ENCODE measurements at places on chromosomes 11 and 22.

GRCh38 chr11:12602421-12602820, 71.8 kb upstream of the TEAD1 start:
- no peak for DNase-seq

- DNase-seq: no peak
Observed at GRCh38 chr11:15228331-15228849, 113.7 kb downstream of the INSC start.

DNA sequence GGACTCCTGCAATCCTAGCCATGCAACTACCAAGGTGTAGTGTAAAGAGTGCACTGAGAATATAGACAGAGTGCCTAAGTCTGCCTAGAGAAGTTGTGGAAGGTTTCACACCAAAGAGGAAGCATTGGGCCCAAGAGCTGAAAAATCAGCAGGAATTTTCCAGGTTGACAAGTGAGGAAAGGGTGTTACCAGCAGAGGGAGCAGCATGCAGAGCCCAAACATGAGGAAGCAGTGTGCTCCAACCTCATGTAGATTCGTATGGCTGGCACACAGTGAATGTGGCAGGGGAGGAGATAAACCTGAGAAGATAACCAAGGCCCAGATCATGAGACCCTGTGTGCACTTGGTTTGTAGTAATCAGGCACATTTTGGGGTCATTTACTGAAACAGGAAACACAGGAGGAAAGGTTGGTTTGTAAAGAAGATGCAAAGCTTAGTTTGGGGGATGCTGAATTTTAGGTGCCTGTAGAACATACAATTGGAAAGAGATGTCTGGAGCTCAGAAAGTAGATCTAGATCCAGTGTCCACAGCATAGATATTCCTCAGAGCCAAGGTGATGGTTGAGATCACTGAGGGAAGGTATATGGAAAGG, 1.7 kb downstream of the HPX start:
- peak; percentile 20 for DNase-seq

GRCh38 chr11:64372802-64373597, 14.0 kb downstream of the RPS6KA4 start:
- DNase-seq: no peak

DNA sequence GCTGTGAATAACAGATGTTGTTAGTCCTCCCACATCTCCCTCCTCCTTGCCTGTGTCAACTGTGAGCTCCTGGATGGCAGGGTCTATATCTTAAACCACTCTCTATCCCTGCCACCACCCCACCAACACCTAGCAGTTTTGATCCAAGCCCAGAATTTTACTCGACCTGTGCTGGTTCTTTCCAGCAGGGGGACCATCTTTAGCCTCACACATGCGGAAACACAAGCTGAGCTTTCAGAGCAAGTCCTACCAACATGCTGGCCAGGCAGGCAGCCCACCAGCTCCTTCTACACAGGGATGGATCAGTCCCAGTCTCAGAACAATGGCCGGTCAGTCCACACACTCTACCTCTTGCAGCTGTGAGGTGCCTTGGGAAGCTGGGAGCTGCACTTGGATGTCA, 231.5 kb downstream of the NXPE2 start:
- no peak for DNase-seq

GRCh38 chr22:32917577-32918354, 116.3 kb downstream of the TIMP3 start:
- no peak for DNase-seq

GRCh38 chr11:86210898-86211297, 33.7 kb upstream of the EED start:
- no peak for DNase-seq

GRCh38 chr11:14969901-14970323, 2.2 kb downstream of the CALCA start:
- DNase-seq: no peak

GRCh38 chr11:69335007-69335780, 41.2 kb downstream of the MYEOV start:
- no peak for DNase-seq

GRCh38 chr11:78282821-78283220, 94.1 kb downstream of the USP35 start:
- no peak for DNase-seq

DNA sequence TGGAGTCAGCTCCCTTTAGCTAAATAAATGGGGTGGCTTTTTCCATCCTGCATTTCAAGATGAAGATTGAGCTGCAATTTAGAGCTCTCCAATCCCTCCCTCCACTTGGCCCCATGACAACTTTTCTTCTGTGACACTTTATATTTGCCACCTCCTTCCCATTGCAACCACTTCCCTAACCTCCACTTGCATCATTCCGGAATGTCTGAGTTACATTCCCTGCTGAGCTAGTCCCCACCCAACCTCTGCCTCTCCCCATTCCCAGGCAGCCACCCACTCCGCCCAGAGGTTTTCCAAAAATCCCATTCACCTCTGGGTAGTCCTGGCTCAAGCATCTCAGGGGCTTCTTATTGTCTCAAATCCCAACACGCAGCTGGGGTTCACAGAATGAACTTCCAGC, 24.7 kb downstream of the PC start:
- DNase-seq: no peak

All from renal cortex interstitium (tissue), 15 donors.